A549 treated with Mapracorat at 1 μM for 4 hours (cell line): ENCODE measurements at places on chromosomes 13 and 19. TPM values are rescaled to one million over a fixed set of nuclear protein-coding genes. Genes with fewer than 3 reads are reported as not detected.

Gene CCDC194
- total RNA-seq: not detected in 5 replicates

Gene TMEM86B
- total RNA-seq: 3.1 to 5.4 TPM (median 3.9 TPM) in 5 replicates

Gene TLE6
- total RNA-seq: 4.1 to 6.6 TPM (median 5.0 TPM) in 5 replicates

Gene ZNF548
- total RNA-seq: 3.3 to 5.0 TPM (median 3.7 TPM) in 5 replicates

Gene MICU2
- 15.9 to 17.5 TPM (median 16.3 TPM) in 5 replicates for total RNA-seq

Gene TEAD2
- 14.1 to 20.5 TPM (median 17.5 TPM) in 5 replicates for total RNA-seq

Gene FPR1
- total RNA-seq: 0.11 to 0.24 TPM (median 0.14 TPM) in 5 replicates

Gene JSRP1
- 0.42 to 0.86 TPM (median 0.76 TPM) in 5 replicates for total RNA-seq

Gene EFNA2
- total RNA-seq: 1.5 to 2.4 TPM (median 1.7 TPM) in 5 replicates

Gene STK11
- 31.4 to 37.3 TPM (median 35.9 TPM) in 5 replicates for total RNA-seq

Gene SLC35E1
- 15.3 to 19.3 TPM (median 18.8 TPM) in 5 replicates for total RNA-seq

Gene SRRM5
- total RNA-seq: 0.53 to 1.1 TPM (median 0.79 TPM) in 5 replicates

Gene PRR36
- total RNA-seq: 0.19 to 0.46 TPM (median 0.39 TPM) in 5 replicates

Gene CGB5
- 0.38 to 0.85 TPM (median 0.62 TPM) in 4 of 5 replicates, not detected in the other for total RNA-seq

Gene RUBCNL
- 0.06 to 0.22 TPM (median 0.14 TPM) in 5 replicates for total RNA-seq

Gene IZUMO4
- 0.32 to 1.0 TPM (median 0.87 TPM) in 5 replicates for total RNA-seq

Gene GJB2
- 0.67 to 0.77 TPM (median 0.74 TPM) in 5 replicates for total RNA-seq

Gene PRKCSH
- 242 to 258 TPM (median 251 TPM) in 5 replicates for total RNA-seq

Gene C19orf67
- not detected in 5 replicates for total RNA-seq

Gene CLDN10
- total RNA-seq: 0.15 to 0.34 TPM (median 0.26 TPM) in 5 replicates

Gene KASH5
- total RNA-seq: 0.06 TPM in 1 of 5 replicates, not detected in the others

Gene OR7A17
- not detected in 5 replicates for total RNA-seq

Gene PDX1
- 0.05 to 0.12 TPM (median 0.09 TPM) in 5 replicates for total RNA-seq

Gene TRPM4
- 8.4 to 11.5 TPM (median 9.5 TPM) in 5 replicates for total RNA-seq

Gene RFPL4AL1
- total RNA-seq: not detected in 5 replicates

Gene ANGPTL4
- total RNA-seq: 508 to 697 TPM (median 629 TPM) in 5 replicates

Gene APOC1
- 98.6 to 128 TPM (median 113 TPM) in 5 replicates for total RNA-seq

Gene NLRP5
- total RNA-seq: not detected in 5 replicates

Gene GRK1
- total RNA-seq: 0.04 to 0.05 TPM in 2 of 5 replicates, not detected in the others

Gene PRR19
- total RNA-seq: 2.8 to 4.4 TPM (median 3.8 TPM) in 5 replicates

Gene RNASEH2A
- 39.1 to 48.3 TPM (median 46.8 TPM) in 5 replicates for total RNA-seq

Gene ZSCAN4
- total RNA-seq: not detected in 5 replicates

Gene ZNF304
- 2.1 to 2.7 TPM (median 2.4 TPM) in 5 replicates for total RNA-seq

Gene SLC25A41
- 0.11 to 0.20 TPM (median 0.17 TPM) in 4 of 5 replicates, not detected in the other for total RNA-seq

Gene WDR88
- total RNA-seq: 0.31 TPM in 1 of 5 replicates, not detected in the others

Gene SHANK1
- total RNA-seq: 0.02 to 0.34 TPM (median 0.20 TPM) in 5 replicates

Gene ZNF534
- total RNA-seq: not detected in 5 replicates

Gene ZNF345
- total RNA-seq: 0.11 to 0.31 TPM in 2 of 5 replicates, not detected in the others

Gene CYSLTR2
- not detected in 5 replicates for total RNA-seq

Gene CCDC124
- total RNA-seq: 97.0 to 117 TPM (median 111 TPM) in 5 replicates

Gene PGLYRP1
- total RNA-seq: not detected in 5 replicates

Gene GPC6
- total RNA-seq: 3.4 to 6.4 TPM (median 5.4 TPM) in 5 replicates

Gene KLK6
- total RNA-seq: 0.19 to 0.51 TPM (median 0.36 TPM) in 5 replicates

Gene GARIN5B
- total RNA-seq: 0.05 to 0.22 TPM (median 0.08 TPM) in 5 replicates

Gene SMAD9
- 0.06 to 0.13 TPM (median 0.06 TPM) in 5 replicates for total RNA-seq

Gene RNF17
- total RNA-seq: not detected in 5 replicates

Gene GRIK5
- 0.33 to 0.53 TPM (median 0.43 TPM) in 5 replicates for total RNA-seq

Gene PEG3
- not detected in 5 replicates for total RNA-seq

Gene FFAR1
- total RNA-seq: not detected in 5 replicates

Gene TMC4
- 0.76 to 1.1 TPM (median 0.80 TPM) in 5 replicates for total RNA-seq

Gene RAB3D
- 3.5 to 4.2 TPM (median 3.7 TPM) in 5 replicates for total RNA-seq

Gene HCST
- 0.30 to 0.45 TPM (median 0.35 TPM) in 5 replicates for total RNA-seq

Gene WDR62
- 19.3 to 30.3 TPM (median 26.1 TPM) in 5 replicates for total RNA-seq
